ENCODE measurements at places on chromosomes 11 and 22.
A peak's percentile ranks its signal among the peaks of the same experiment; 100 is the strongest.

GRCh38 chr11:15884141-15884540 lies 472.2 kb downstream of the SOX6 start:
- no peak for DNase-seq

GRCh38 chr22:50011447-50012210 lies 936 bp downstream of the IL17REL start:
- DNase-seq, result no peak

GRCh38 chr11:18310800-18311340 lies 11.1 kb downstream of the HPS5 start:
- no peak for DNase-seq

- no peak for DNase-seq
Observed at GRCh38 chr11:9461760-9462134, 935 bp downstream of the ZNF143 start.

GRCh38 chr11:126658306-126659056 lies 303.0 kb downstream of the ST3GAL4 start:
- DNase-seq, result no peak

GRCh38 chr11:15585602-15586331 lies 471.0 kb downstream of the INSC start:
- no peak for DNase-seq

- no peak for DNase-seq
Observed at GRCh38 chr11:28114731-28115130, 6.5 kb downstream of the METTL15 start.

- no peak for DNase-seq
Observed at GRCh38 chr11:122823564-122823963, 14.7 kb upstream of the CRTAM start.

GRCh38 chr11:8690374-8691342 lies 8.1 kb downstream of the RPL27A start:
- peak; percentile 59 for DNase-seq

- DNase-seq, result no peak
Observed at GRCh38 chr22:49856343-49856742, 2.7 kb downstream of the ZBED4 start.

GRCh38 chr11:64035576-64035975 lies at the start of gene FLRT1:
Gene FLRT1, plus strand, starts transcription at chr11:64035931. Its CDS starts 80,337 bp downstream, at chr11:64116268.
- no peak for DNase-seq

DNA sequence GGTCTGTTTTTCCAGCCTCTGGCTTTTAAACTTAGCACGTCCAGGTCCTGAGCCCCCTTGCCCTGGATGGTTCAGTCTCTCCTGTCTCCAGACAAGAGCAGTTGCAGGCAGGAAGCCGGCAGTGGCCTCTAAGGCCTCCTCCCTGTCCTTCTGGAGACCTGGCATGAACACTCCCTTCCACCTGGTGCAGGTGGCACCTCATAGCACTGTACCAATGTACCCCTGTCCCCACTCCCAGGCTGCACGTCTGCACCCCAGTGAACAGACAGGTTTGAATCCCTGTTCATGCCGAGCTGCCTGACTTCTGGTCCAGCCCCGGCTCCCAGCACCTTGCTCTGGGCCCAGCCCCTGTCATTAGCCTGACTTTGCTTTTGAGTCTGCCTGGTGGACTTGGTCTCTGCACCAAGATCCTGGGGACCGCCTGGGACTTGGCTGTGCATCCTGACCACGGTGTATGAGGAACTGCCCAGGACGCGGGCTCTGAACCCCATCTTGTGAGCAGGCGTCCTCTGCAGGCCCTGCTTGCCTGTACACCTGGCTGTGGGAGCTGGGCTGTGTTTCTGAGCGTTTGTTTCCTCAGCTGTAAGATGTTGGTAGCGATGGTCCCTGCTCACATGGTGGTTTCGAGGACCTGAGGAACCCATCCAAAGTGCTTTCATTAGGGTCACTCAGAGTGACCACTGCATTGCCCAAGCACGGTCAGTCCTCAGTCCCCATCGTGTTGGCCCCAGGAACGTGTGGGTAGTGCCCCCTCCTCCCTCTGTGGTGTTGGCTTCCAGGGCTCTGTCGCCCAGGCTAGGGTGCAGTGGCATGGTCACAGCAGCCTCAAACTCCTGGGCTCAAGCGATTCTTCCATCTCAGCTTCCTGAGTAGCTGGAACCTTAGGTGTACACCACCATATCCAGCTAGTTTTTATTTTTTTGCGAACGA lies 75.0 kb upstream of the SHANK2 start:
- peak; percentile 44 for DNase-seq

DNA sequence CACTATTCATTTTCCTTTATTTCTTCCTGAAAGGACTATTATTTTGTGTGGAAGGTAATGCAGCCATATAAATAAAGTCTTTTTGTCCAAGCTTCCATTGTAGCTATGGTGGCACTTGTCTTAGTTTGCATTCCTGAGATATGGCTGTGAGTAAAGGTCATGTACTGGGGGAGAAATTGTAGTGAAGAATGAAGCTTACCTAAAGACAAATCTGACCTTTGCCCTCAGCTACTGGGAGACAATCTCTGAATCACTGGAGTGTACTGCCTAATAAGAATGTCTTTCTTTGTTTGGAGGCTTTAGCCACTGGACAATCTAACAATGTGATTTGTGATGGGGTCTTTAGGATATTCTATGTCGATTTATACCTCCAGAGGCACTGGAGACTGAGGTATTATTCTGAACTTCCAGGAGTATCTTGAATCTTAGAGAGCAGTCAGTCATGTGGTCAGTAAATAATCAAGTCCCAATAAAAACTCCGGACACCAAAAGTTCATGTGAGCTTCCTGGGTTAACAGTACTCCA lies 39.7 kb upstream of the OR5AK2 start:
- DNase-seq, result no peak

GRCh38 chr22:19709063-19709769 lies 5.1 kb upstream of the SEPTIN5 start:
- DNase-seq, result peak; percentile 75

- no peak for DNase-seq
Observed at GRCh38 chr22:45240104-45240809, 437 bp downstream of the KIAA0930 start.

DNA sequence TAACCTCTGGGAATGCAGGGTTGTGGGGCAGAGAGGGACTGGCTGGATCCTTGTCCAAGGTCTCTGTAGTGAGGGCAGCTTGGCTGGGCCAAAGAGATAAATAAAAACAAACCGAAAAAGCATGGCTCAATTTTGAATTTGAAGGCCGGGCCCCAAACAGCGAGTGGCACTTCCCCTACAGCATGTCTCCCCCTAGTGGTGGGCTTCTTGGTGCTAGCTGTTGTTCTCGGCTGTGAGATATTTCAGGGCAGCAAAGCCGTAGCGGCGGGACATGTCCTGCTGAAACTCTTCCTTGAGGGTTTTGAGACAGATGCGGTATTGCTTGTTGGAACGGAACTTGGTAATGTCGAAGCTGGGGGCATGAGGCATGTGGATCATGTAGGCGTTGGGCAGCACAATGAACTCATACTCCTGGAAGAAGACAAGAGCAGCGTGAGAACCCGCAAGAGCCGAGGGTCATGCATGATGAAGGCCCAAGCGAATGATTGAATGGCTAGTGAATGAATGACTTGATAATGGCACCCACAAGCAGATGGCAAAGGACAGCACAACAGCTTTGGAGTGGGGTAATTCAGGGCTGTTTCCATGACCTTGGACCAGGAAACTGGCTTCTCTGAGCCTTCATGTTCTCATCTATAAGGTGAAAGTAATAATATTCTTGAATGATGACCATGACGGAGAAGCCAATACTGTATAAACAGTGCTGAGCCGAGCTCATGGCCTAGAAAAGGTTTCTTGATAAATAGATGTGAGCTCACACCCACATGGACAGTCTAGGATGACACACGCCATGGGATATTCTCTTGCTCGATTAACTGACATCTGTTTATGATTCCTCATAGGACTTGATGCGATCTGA lies 216.3 kb upstream of the SYN3 start:
- no peak for DNase-seq

- DNase-seq, result no peak
Observed at GRCh38 chr11:93984936-93985335, 36.2 kb upstream of the HEPHL1 start.

GRCh38 chr11:14075118-14076078 lies 112.9 kb downstream of the SPON1 start:
- no peak for DNase-seq

DNA sequence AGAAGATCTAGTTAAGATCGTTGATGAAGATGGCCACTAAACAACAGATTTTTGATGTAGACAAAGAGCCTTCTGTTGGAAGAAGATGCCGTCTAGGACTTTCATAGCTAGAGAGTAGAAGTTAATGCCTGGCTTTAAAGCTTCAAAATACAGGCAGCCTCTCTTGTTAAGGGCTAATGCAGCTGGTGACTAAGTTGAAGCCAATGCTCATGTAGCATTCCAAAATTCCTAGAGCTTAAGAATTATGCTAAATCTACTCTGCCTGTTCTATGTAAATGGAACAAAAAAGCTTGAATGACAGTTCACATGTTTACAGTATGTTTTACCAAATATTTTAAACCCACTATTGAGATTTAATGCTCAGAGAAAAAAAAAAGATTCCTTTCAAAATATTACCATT lies 492.6 kb downstream of the CNTN5 start:
- DNase-seq, result no peak

DNA sequence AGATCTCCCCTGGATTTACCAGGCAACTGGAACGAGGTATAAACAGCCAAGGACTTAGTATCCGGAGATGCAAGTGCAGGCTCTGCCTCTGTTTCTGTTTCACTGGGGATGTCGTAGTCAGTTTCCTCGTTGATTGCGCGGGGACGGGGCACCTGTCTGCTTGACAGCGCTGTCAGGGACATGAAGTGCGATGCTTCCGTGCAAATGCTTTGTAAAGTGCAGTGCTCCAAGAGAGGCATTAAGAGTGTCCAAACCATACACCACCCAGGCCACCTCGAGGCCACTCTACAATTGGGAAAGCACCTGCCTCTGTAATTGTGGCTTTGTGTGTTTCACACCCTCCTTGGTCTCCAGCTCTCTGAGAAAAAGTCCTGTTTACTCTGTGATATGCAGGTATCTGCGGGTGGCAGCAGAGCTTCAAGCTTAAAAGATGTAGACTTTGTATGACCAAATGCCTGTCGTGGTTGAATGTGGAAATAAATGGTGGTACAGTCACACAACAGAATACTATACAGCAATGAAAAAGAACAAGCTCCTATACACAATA lies 18.6 kb upstream of the CD5 start:
- DNase-seq, result no peak

- no peak for DNase-seq
Observed at GRCh38 chr11:108698844-108699642, 34.2 kb downstream of the DDX10 start.

DNA sequence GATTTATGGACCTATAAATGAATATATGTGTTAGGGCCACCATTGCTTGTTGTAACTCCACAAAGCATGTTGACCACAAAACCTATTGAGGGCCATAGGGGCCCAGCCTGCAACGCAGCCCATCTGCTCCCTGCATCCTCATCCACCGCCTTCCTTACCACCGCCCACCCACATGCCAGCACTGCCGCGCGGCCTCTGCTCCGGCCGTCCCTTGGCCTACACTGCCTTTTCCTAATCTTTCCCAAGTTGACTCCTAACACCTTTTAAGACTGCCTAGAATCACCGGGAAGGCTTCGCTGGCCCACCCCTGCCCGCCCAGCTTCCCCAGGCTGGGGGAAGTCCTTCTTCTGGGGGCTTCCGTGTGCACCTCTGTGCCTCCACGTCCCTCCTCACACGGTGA lies 55.0 kb downstream of the SNX19 start:
- DNase-seq, result no peak

GRCh38 chr11:20873054-20873453 lies 203.7 kb downstream of the NELL1 start:
- DNase-seq, result no peak

GRCh38 chr11:83272627-83273026 lies 13.5 kb downstream of the CCDC90B start:
- DNase-seq, result no peak

DNA sequence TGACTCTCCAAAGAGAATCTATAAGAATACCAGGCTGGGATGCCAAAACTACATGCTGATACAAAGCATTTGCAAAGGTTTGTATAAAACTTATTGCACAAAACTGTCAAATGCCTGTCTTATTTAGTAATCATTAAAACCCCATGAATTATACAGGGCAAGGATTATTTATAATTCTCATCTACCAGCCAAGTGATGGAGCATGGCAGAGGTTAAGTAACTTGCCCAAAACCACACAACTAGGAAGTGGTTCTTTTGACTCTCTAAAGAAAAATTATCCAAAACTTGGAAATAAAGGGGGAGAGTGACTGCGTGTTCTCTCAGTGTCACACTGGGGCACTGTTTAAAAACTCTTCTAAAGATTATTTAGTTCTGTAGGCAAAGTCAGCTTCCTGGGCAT lies 17.4 kb upstream of the CLMP start:
- no peak for DNase-seq

DNA sequence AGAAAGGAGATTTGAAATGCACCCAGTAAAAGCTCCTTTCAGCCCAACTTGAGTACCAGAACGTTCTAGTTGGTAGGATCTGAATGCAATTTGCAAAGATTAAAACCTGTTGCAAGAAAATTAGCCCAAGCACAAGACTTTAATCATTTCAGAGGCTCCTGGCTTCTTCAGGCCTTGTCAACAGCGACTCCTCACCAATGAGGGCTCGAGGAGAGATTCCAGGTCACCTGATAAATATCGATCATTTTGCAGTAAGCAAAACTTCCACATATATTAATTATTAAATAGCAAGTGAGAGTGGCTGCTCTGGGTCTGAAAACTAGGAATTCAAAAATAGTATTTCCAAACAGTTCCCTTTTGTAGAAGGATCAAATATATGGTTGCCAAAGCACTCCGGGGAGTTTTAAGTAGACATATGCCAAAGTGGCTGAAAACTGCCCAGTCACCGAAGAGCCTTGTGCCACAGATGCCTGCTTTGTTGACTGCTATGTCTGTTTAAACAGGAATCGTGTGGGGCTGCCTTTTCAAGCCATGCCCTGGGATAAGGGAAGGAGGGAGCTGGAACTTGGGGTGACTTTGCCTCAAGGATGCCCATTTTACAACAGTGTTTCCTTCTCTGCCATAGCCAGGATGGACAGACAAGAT lies 64.0 kb downstream of the CSNK2A3 start:
- DNase-seq, result peak; percentile 7

DNA sequence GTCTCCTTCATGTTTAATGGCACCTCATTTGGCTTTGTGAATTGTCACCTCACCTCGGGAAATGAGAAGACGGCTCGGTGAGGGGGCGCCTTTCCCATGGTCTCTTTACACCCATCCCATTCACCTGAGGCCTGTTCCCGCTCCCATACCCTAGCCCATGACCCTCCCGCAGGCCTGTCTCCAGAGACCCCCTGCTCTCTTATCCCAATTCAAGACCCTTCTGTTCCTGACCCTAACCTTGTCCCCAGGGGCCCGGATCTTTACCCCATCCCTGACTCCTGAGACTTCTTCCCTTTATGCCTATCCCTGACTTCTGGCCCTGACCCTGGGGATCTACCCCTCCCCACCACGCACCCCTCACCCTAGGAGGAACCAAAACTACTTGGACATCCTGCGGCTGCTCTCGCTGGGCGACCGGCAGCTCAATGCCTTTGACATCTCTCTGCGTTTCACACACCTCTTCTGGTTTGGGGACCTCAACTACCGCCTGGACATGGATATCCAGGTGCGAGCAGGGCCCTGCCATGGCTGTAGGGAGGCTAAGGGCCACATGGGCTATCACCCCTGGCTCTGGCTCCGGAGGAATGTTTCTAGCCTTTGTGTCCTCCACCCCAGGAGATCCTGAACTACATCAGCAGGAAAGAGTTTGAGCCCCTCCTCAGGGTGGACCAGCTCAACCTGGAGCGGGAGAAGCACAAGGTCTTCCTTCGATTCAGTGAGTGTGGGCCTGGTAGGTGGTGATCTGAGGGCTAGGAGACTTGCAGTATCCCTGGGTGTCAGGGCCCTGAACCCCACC lies 7.9 kb downstream of the INPPL1 start:
- DNase-seq, result peak; percentile 52
